Inflammatory macrophage treated with lipopolysaccharide for 4 hours (primary cell): ENCODE measurements at places on chromosomes 7 and 10.

DNA sequence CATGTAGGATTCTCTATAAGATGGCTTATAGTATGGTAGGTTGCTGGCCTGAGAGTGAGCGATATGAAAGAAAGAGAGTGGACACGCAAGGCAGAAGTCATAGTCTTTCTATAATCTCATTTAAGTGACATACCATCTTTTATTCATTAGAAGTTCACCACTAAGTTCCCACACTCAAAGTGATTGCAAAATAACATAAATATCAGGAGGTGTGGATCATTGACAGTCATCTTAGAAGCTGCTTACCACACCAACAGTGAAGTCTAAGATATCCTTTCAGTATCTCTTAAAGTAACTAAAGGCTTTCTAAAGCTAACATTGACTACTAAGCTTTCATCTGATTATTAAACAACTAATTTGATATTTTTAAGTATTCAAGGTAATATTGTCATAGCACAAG is 36.9 kb upstream of the GNAI1 start:
- no peak for DNase-seq

- DNase-seq, result no peak
Measured at GRCh38 chr7:152590481-152590880, 85.5 kb downstream of the XRCC2 start.

GRCh38 chr7:34849986-34850385 is 187.3 kb downstream of the DPY19L1 start:
- no peak for DNase-seq

DNA sequence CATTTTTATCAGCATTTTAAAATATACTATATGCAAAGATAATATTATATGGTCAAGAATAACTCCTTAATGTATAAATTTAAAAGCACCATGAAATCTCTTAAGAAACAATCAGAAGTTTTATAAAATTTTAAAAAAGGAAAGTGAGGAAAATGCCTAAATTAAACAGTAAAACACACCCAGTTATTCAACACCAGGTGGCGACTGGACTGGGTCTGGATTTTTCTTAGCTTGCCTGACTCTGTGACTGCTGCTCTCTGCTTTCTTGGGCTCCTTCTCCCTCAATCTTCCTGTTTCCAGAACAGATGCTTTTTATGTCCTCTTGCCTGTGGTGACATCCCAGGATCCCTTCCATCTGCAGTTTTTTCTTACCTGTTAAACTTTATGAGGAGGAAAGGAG is 200.3 kb downstream of the BICC1 start:
- DNase-seq, result no peak

DNA sequence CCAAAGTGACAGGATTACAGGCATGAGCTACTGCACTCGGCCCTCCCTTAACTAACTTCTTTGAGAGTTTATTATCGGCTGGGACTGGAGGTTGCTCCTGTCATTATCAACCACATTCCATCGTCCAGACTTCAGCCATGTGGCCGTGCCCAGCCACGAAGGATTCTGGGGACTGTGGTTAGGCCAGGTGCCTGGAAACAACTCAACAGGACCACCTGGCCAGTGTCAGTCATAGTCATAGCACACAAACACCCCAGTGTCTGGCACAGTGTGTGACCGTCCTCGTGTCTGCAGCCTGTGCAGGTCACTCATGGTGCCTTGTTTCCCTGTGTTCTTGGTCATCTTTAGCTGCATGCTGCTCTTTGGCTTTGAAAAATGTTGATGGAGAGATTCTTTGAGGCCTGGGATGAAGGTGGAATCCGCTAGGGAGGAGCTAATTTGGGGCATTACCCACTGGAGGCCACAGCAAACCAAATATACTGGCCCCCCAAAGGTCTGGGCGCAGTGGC is 12.7 kb upstream of the AMZ1 start:
- DNase-seq, result no peak

GRCh38 chr7:90262438-90262837 is 17.5 kb downstream of the CFAP69 start:
- DNase-seq, result peak; percentile 32
